NCI-H2171 (cell line): ENCODE measurements at places on chromosomes 2 and 18.

DNA sequence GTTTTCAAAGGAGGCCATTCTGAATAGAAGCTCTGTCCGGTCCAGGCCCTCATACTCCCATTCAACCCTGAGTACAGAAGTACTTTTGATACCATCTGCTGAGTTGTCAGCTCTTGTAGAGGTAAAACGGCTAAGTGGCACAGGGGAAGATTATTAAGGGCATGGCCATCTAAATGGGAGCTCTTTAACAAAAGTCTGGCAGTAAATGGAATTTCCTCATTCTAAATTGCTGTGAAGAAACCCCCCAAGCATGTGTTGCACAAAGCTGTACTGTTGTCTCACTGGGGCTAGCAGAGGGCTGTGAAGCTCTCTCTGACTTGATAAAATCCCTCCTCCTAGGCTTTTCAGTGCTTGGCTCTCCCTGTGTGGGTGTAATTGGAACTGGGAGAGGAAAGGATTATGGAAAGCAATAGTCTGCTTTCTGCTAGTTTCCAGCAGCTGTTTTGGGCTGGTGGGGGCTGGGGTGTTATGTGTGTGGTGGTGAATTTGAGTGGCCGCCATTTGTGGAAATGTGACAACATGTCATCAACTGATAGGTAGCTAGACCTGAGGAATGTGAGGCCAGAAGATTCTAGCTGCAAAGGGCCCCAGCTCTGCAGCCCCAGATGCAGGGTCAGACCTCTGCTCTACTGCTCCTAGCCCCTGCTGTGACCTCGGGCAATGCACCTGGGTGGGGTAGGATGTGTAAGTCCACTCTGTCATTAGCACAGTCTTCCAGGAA lies 65.1 kb downstream of the MAP4K4 start:
- DNase-seq: no peak

DNA sequence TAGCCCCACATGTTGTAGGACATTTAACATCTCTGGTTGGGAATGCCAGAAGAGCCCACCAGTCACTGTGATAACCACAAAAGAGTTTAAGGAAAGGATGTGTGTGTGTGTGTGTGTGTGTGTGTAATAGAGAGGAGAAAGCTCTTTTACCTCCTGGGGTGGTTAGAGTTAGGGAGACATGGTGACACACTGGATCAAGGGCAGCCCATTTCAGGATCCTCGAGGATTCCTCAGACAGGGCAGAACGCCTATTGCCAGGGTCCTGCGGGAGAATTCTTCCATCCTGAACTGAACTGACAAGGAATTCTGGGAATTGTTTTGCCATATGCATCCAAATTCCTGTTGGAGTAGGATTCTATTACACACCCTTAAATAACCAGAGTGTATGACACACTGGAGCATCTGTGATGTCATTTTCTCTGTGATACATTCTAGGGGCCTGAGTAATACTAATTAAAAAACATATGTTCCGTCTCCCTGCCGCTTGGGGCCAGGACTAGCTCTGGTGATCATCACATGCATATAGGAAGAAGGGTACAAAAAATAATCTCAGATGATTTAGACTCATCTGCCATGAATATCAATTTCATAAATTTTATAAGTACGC lies 156.4 kb upstream of the MMADHC start:
- DNase-seq: peak; percentile 35

DNA sequence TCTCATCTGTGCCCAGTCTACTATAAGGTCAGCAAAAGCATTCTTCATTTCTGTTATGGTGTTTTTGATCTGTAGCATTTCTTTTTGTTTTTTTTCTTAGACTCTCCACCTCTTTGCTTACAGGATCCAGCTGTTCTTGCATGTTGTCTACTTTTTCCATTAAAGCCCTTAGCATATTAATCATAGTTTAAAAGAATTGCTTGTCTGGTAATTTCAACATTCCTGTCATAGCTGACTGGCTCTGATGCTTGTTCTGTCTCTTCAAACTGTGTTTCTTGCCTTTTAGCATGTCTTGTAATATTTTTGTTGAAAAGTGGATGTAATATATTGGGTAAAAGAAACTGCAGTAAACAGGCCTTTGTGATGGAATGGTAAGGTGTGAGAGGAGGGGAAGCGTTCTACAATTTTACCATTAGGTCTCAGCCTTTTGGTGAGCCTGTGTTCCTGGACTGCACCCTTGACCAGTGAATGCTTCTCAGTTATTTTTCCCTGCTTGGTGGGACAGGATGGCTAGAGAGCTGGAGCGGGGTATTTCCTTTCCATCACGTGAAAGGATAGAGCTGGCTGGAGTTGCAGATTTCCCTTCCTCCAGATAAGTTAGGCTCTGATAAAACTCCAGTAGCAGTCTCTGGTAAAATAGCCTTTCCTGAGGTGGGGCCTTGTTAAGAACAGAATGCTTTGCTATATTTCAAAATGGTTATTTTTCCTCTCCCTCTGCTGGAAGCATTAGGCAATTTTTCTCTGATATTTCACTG lies 65.4 kb downstream of the PLA2R1 start:
- no peak for DNase-seq

DNA sequence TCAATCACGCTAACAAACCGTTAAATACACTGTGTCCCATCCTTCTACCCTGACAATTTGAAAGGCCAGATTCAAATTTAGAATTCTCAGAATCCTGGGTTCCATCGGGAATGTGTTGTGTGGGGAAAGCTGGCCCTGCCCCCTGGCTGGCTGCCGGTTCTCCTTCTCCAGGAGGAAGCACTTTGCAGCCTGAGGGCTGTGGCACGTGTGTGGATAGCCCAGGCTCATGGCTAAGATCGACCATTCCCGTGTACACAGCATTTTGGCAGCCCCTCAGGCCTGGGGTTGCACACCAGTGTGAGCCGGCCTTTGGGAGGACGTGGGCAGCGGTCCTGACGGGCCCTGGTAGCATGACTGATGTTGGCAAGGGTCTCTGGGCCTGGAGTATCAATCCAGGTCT lies 51.0 kb upstream of the ROCK2 start:
- no peak for DNase-seq

DNA sequence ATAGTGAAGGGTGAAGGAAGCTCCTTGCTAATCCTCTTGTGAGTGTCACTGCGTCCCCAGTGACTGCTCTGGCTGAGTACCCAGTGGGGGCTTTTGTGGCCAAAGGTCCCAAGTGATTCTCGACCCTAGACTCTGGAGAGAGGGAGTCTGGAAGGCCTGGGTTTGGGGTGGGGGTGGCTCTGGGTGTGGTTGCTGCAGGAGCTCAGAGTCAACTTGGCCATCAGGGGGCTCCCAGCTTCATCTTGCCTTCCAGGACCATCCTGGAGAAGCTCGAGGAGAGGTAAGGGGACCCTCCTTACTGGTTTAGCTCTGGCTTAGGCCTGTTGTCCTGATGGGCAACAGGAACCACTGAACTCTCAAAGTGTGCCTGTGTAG lies 592 bp downstream of the PSD4 start:
- no peak for DNase-seq

DNA sequence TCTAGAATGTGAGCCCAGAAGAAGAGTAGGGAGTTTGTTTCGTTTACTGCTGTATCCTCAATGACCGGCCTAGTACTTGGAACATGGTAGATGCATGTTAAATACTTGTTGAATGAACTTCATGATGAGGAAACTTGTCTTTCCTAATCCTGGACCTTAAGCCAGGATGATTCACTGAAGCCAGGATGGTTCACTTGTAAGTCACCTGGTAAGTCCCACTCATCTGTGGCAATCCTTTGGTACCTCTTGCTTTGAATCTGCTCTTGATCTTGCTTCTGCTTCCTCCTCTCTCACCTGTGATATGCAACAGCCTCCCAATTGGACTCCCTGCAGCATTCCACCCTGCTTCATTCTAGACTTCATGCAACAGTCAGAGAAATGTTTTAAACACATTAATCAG lies 43.6 kb downstream of the QPCT start:
- no peak for DNase-seq

DNA sequence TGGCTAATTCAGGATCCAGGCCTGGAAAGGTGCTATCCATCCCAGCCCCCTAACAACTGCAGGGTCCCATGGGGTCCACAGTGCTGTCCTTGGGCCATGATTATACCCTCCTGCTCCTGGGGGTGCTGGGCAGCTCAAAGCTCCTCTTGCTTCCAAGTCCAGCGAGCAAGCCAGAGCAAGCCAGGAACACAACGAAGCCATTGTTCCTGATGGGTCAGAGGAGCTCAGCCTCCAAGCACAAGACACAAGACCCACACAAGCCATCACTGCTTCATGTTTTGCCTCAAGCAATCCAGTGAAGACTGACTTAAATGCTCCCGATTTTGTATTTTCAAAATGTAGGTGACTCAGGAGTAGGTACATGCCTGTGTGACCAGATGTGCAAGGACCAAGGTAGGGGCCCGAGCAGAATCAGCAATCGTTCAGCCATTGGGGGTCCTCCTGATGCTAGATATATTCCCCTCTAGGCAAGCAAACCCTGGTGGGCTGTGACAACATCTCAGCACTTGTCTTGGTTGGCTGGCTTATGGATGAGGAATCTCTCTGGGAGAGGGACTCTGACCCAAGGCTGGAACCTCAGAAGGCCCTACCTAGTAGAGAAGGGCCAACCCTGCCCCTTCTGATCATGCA lies 90.8 kb downstream of the EPAS1 start:
- DNase-seq: no peak

- no peak for DNase-seq
These were observed 6.6 kb downstream of the BCL2L11 start for GRCh38 chr2:111127351-111127750.

DNA sequence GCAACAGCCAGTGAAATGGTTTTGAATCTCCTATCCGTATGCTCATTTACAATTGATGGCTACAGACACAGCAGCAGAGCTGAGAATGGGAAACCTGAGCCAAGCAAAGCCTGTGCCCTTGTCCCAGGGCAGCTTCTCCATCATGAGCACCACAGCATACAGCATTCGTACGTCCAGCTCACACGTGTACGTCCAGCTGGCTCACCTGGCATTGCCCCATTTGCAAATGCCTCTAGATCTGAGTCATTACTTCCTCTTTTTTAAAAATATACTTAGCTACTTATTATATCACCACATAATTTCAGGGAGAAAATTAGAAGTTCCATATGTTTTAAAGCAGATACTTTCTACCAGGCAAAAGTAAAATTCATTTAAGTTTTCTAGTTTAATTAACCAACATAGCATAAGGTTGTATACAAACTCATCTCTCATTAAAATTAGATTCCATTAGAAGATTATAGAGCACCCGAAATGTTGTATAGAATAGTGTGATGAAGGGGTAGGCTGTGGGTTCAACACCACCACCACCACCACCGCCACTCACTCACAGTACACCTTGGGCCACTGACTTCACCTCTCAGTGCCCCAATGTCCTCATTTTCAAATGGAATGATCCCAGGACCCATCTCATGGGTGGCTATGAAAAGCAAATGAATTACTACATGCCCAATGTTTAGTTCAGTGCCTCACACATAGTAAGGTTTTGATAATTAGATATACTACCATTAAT lies 31.4 kb upstream of the TMEM177 start:
- DNase-seq: no peak

DNA sequence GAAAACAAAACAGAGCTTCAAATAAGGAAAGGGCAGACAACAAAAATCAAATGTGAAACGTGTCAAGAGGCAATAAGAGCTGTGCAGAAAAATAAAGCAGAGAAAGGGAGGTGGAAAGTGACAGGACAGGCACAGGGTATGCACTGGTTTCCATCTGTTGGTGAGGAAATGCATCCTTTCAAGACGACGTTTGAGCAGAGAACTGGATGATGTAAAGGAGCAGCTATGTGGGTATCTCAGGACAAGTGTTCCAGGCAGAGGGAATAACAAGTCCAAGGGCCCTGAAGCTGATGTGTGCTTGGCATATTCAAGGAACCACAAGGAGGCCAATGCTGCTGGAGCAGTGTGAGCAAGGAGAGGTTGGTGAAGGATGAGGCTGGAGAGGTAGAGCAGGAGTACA lies 168.9 kb upstream of the SERPINE2 start:
- DNase-seq: no peak

- DNase-seq: no peak
These were observed 9.4 kb downstream of the CAPG start for GRCh38 chr2:85400541-85401463.

DNA sequence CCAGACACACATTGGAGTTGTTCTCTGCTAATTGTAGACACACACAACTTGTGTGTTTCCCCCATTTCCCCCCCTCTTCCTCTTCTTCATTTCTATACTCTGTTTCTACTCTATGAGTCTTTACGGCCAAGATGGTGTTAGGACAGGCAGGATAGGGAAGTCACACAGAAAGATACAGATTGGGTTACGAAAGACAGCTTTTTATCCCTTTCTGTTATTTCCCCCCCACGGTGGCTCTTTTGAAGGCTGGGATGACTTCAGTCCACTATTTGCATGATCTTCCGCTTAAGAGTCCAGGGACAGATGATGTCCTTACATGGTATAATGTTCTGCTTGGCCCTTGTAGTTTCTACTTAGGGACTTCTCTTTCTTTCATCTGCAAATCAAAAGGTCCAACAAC lies 1.6 kb upstream of the EMILIN2 start:
- no peak for DNase-seq

DNA sequence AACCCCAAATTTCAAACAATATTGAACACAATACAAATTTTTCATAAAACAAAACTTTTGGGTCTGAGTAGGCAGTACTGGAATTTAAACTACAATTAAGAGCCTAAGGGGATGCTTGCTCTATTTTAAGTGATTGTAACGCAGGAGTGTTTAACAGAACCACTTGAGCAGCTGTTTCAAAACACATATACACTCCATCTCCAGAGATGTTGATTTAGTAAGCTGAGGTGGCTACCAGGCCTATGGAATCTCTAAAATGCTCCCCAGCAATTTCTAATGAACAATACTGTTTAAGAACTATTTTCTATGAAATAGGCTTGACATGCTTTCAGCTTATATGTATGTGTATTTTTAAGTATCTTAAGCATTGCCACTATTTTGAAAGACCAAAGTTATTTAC lies 58.5 kb downstream of the SP3 start:
- no peak for DNase-seq

- DNase-seq: peak; percentile 43
These were observed 62.5 kb downstream of the CERS6 start for GRCh38 chr2:168518555-168519066.

DNA sequence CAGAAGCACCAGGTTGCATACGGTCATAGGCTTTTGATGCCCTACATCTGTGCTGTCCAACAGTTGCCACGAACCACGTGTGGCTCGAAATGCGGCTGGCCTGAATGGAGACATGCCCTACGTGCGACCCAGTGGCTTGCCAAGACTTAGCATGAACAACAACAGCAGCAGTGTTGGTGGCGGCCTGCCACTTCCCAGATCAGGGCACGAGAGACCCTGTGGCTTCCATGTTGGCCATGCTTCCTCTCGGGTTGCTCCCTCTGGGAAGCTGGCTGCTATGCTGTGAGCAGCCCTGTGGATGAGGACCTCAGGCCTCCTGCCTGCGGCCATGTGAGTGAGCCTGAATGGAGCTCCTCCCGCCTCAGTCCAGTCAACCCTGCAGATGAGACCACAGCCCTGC lies 212.3 kb downstream of the HDAC4 start:
- no peak for DNase-seq
